ENCODE measurements at places on chromosomes 7 and 10. TPM values are rescaled to one million over a fixed set of nuclear protein-coding genes. Genes with fewer than 3 reads are reported as not detected.

- peak; percentile 44 for DNase-seq
Measured at GRCh38 chr7:33334349-33334748, 205.0 kb downstream of the BBS9 start.

DNA sequence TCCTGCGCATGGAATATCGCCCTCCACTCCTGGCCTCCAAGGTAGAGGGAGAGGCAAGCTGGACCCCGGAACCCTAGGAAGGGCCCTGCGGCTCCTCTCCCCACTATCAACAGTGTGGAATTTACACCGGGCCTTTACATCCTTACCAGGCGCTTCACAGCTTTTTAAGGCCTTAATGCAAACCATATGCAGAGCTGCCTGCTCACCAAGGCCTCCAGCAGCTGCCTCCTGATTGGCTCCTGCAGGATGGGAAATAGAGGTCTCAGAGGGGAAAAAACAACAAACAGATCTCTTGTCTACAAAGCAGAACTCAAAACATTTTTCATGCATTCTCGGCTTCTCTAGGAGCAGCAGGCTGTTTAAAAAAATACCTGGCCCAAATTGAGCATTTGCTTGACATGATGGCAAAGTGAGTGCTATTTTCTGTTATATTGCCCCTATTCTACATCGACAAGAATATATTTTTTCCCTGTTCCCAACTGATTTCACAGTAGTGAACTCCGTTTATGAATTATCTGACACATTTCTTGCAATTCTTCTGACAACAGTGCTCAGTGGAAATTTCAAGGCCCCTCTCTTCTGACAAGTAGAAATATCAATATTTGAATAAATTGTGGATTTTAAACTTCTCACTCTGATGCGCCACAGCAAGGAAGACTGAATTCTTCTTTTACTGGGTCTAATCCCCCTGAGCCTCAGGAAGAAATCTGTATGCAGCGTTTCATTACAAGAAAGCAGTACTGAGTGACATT is 51.7 kb downstream of the EBF3 start:
- DNase-seq: no peak

ZNRF2 gene
- polyA plus RNA-seq: 5.9 TPM

PLXDC2 gene
- polyA plus RNA-seq: 0.07 TPM

GALNT17 gene
- polyA plus RNA-seq: not detected

- DNase-seq: no peak
Measured at GRCh38 chr7:5624386-5625365, 156.8 kb downstream of the RNF216 start.

DNA sequence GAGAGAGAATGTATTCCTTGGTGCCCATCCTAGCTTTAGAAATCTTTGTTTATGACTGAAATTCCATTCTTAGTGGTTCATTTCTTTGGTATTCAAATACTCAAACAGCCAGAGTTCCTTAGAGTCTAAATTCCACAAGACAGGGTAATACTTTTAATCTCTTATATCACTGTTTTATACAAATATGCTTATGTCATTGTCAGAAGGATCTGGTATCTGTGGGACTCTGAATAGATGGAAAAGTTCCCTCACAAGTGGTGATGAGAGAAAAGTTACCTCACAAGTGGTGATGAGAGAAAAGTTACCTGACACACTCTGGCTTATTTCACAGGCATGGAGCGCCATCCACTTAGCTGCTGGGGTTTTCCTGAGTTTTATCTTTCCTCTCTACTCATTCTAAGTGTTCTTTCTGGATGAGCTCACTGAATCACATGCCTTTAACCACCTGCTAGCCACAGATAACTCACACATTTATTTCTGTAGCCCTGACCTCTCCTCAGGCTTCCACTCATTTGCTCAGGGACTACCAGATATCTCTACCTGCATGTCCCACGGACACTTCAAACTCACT is 784.0 kb downstream of the SUGCT start:
- DNase-seq: no peak

PNLIP gene
- polyA plus RNA-seq: not detected

DNA sequence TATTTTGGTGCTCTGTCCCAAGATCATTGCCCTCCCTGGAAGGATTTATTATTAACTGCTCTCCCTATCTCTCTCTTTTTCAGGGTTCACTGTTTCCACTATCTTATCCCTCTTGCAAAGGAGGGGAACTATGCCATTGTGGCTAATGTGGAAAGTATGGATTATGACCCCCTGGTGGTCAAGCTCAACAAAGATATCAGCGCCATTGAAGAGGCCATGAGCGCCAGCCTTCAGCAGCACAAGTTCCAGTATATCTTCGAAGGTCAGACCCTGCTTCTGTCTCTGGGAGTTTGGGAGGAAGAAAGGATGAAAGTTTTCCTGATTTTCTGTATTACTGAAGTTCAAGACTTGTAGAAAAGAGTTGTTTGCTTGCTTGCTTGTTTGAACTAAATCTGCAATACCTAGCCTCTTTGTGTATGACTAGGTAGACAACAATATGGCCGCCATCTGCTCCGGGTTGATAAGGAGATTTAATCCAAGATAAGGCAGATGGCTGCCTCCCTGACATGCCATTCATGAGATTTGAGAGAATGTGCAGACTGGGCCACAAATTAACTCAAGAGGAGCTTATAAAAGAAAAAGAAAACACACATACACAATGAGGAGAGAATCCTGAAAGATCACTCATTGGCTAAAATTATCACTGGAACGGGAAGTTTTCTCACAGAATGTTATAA is 122.2 kb upstream of the LRGUK start:
- DNase-seq: no peak

ITPRID1 gene
- not detected for polyA plus RNA-seq

DNA sequence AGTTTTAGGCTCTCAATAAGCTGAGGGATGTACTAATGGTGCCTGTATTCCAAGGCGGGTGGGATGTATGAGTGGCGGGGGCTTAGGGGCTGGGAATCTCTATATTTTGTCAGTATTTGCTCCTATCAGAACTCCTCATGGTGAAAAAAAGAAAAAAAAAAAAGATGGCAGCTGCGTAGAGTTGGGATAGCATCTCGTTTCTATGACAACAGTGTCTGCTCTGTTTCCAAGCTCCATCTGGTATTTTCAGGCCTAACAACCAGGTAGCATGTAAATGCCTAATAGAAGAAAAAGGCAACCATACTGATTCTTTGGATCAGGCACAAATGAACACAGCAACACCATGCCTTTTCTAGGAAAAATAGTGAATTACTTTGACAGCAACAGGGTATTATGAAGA is 11.7 kb upstream of the CCDC172 start:
- DNase-seq: no peak

PNLIPRP3 gene
- polyA plus RNA-seq: not detected

ASAH2 gene
- 0.17 TPM for polyA plus RNA-seq

DNA sequence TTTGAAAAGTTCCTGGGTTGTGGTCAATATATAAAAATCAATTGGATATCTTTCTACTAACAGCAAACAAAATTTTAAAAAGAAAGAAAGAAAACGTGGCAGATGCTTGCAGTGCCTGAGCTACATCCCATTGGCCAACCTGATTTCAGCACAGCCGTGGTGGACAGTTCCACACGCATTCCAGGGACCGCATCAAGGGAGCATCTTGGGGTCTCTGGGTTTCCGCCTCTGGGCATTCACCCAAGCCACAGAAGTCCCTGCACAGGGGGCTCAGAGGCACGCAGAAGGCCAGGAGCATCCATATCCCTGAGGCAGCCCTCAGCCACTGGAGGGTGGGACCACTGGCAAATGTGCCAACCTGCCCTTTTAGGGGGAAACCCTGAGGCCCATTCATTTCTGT is 254.5 kb upstream of the RNF32 start:
- no peak for DNase-seq

DNA sequence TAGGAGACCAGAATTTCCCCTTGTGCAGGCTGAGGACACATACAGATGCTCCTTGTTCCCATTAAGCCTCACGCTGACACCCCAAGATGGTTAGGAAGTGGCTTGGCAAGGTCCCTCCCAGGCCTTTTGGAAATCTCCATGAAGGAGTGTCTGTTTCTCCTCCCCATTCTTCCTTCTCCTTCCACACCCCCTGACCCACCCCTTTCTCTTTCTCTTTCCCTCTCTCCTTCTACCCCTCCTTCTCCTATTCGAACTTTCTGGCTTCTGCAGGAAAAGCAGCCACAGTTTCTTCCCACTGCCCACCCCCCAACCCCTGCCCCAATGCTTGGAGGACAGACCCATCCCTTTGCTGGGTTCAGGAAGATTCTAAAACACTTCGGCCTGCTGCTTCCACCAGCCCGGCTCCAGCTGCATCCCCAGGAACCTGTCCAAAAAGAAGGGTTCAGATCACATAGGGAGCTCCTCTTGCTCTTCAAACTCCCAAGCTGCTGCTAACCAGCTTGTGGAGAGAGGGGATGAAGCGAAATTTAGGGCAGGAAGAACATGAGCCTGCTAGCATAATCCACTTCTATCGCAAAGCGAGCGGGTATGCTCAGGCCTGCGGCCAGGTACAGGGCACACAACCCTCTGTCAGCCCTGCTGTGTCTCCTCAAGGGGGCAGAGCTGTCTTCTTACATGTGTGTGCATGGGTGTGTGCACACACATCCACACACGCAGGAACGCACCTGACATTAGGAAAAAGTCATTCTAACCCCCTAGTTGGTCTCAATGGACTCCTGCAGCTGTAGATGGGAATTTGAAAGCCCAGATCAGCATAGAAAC is 80.4 kb downstream of the PPP1R3C start:
- no peak for DNase-seq

PRSS37 gene
- not detected for polyA plus RNA-seq

- DNase-seq: no peak
Measured at GRCh38 chr10:125203186-125203800, 42.9 kb upstream of the CTBP2 start.

TEX36 gene
- not detected for polyA plus RNA-seq

GRCh38 chr10:11209830-11210181 is 192.1 kb downstream of the CELF2 start:
- DNase-seq: no peak

DNA sequence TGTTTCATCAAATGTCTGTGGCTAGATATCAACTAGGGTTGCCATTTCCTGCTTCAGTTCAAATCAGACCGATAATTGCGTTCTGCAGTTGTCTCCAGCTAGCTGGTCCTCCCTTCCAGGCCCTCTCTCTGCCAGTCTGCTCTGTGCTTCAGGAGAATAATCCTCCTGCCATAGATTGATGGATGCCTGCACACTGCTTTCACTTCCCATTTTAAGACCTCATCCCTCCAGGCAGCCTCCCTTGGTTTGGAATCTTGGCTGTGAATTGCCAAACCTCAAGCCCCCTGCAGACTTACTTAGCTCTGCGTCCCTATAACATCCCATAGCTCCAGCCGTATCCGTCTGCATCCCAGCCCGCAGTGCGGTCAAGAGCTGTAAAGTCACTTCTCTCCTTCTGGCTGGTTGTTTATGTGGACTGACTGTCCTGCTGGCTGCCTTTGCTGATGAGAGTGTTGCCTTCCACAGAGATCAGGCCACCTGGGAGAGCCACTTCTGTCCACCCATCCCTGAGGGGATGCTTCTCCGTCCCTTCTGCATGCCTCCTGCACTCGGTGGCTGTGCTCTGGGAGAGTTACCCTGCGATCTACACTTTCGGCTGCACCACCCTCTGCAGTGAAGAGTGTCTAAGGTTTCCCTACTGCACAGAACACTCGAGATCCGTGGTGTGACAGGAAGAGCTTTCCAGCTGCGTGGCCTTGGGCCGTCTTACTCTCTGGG is 22.4 kb upstream of the KLF6 start:
- no peak for DNase-seq

GRCh38 chr10:129810-130209 is 5.4 kb upstream of the ZMYND11 start:
- no peak for DNase-seq

GRCh38 chr7:2084331-2084730 is 148.4 kb downstream of the MAD1L1 start:
- no peak for DNase-seq

SLC18A2 gene
- polyA plus RNA-seq: 0.03 TPM
